ENCODE measurements at places on chromosomes 16 and 17.

DNA sequence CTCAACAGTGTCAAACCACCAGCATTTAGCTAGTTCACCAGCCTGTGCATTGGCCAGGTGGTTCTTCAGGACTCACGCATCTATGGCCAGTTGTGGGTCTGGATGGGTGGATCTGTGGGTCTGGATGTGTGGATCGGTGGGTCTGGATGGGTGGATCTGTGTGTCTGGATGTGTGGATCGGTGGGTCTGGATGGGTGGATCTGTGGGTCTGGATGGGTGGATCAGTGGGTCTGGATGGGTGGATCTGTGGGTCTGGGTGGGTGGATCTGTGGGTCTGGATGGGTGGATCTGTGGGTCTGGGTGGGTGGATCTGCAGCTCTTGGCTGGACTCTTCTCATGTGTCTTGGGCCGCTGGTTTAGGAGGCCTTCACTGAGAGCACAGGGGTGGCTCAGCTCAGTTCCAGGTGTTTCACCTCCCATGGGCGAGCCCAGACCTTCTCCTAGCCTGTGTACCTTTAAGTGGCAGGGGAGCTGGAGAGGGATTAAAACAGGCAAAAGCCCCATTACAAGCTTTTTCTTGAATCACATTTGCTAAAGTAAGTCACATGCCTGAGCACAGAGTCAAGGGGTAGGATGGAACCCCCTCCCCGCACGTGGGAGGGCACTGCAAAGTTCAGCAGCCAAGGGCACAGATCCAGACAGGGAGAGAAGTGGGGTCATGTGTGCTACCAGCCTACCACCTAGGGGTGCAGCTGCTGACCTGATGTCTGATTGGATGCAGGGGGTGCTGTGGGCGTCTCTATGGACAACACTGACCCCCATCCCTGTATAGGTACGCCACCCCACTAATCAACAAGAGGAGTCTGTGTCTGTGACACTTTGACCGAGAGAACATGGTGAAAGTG lies 3.4 kb upstream of the NUBP1 start:
- DNase-seq, result no peak

DNA sequence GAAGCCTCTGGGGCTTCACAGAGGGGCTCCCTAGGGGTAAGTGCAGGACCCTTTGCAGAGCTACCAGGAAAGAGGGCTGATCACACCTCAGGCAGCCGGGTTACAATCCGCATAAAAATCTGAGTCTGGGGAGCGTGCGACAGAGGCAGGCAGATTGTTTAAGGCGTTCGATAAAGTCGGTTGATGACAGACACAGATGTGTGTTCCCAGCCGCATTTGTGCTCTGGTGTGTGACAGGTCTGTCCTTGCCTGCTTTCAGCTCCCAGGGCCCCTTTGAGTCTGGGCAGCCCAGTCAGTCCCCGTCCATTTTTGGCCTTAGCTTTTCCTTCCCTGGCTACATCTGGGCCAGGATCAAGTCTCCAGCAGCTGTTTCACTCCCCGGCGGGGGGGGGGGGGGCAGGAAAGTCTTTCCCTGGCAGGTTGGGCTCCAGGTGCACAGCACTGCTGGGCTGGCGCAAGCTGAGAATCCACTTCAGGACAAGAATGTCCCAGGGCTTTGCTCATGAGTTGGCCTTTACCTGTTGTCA lies 1.3 kb upstream of the ZACN start:
- no peak for DNase-seq

GRCh38 chr16:88306860-88307545 lies 75.8 kb upstream of the ZNF469 start:
- no peak for DNase-seq

- DNase-seq, result peak; percentile 87
Measured at GRCh38 chr16:3509470-3509928, 8.7 kb downstream of the CLUAP1 start.

- peak; percentile 81 for DNase-seq
Measured at GRCh38 chr16:4624827-4625559, 367 bp downstream of the MGRN1 start.
